Frontal cortex (tissue), 4 donors: ENCODE measurements at places on chromosomes 6 and 20. TPM values are rescaled to one million over a fixed set of nuclear protein-coding genes. Genes with fewer than 3 reads are reported as not detected.

The SLC32A1 gene
- total RNA-seq, result 7.7 TPM

The DNAH8 gene
- under 0.01 TPM for total RNA-seq

The KIAA0408 gene
- 107 TPM for total RNA-seq

The BPI gene
- total RNA-seq, result under 0.01 TPM

The FAM83C gene
- total RNA-seq, result not detected

The OR2H1 gene
- total RNA-seq, result under 0.01 TPM

The ZSWIM3 gene
- total RNA-seq, result 13.9 TPM

The CST2 gene
- total RNA-seq, result not detected

The TGM2 gene
- 3.3 TPM for total RNA-seq

The RAD21L1 gene
- under 0.01 TPM for total RNA-seq

GRCh38 chr20:64230461-64231145 lies 24.9 kb upstream of the PCMTD2 start:
- DNase-seq, result no peak

DNA sequence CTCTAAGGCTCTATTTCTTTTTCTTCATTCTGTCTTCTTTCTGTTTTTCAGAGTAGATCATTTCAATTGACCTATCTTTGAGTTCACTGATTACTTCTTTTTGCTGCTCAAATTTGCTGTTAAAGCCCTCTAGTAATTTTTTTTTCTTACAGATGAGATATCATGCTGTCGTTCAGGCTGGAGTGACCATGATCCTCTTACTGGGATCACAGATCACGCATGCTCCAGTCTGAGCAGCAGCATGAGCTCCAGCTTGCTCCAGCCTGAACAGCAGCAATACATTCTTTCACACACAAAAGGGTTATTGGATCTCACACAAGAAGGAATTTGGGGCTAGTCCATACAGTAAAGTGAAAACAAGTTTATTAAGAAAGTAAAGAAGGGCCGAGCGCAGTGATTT lies 12.3 kb upstream of the TRIM38 start:
- no peak for DNase-seq

GRCh38 chr6:157974341-157974894 lies 7.2 kb upstream of the SYNJ2 start:
- no peak for DNase-seq

GRCh38 chr20:47392015-47392720 lies 35.7 kb upstream of the ZMYND8 start:
- no peak for DNase-seq

DNA sequence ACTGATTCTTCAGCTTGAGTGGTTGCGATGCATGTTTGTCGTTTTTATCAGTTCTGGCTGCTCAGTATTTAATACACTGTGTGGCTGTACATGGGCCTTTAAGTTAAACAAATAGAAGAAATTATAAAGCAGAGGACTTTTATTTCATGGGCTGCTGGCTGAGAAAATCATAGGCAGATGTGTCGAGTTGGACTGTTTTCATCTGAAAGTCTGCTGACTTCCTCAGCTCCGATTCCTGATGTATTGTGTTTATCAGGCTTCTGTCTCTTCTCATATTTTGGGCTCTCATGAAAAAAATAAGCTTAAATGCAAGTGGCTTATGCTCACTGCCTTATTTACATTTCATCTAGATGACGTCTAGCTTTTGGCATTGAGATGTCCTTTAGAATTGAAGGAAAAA lies 129.5 kb upstream of the GGTLC1 start:
- DNase-seq, result no peak

- DNase-seq, result no peak
Observed at GRCh38 chr6:12010635-12011275, 1.4 kb upstream of the HIVEP1 start.

DNA sequence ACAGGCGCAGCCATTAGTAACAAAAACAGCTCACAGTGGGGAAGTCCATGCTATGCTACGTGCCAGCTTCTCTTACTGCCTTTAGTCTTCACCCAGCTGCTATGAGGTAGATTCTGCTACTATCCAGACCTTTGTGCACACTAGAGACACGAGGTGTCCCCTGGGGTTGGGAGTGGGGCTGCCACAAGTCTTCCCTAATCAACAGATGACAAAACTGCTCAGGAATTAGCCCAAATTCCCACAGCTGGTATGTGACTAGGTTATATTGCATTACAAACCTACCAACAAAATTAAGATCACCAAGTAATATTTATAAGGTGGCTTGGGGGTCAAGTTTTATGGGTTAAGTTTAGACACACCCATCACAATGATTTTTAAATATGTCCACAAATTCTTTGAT lies 63.3 kb downstream of the PSMB1 start:
- DNase-seq, result no peak

GRCh38 chr6:137095651-137096238 lies 51.0 kb upstream of the IL20RA start:
- no peak for DNase-seq

- no peak for DNase-seq
Observed at GRCh38 chr6:38355519-38355918, 284.2 kb downstream of the BTBD9 start.

DNA sequence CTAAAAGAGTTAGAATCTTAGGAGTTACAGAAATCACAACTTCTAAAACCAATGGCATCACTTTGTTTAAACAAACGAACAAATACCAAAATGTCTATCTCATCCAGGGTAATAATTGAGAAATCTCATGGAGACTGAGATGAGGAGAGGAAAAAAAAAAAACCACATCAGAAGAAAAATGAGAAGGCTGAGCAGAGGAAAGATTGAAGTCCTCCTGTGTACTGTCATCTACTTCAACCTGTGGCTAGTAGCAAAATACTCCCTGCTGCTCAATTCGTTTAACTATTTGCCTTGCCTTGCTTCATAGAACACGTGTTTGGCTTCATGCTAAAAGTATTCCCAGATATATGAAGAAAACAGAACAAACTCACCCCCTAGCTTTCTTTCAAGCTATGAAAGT lies 143.7 kb downstream of the PDE10A start:
- no peak for DNase-seq

GRCh38 chr6:163655217-163656121 lies 241.0 kb downstream of the QKI start:
- DNase-seq, result no peak

DNA sequence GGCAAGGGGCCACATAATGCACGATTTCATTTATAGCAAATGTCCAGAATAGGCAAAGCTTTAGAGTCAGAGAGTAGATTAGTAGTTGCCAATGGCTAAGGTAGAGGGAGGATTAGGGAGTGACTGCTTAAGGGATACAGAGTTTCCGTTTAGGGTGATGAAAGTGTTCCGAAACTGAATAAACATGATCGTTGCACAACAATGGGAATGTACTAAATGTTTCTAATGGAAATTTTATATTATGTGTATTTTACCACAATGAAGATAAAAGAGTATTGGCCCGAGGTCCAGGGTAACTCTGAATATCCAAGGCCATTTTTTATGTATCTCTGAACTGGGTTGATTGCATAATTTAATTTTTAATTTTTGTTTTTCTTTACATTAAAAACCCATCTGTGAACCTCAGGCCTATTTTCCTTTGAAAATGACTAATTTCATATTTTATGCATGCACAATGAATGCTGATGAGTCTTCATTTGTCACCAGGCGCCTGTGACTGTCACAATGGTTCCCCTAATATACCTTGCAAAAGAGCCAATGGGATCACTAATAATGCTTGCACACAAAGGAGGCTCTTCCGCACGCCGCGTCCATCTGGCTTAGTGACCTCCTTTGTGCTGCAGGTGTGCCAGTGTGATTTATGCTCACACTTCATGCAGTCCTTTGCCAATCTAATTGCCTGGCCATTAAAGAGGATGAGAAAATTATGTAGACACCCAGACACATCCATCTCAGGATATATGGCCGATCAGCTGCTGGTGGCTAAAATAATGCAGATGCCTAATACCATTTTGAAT lies 612.5 kb downstream of the CDH26 start:
- no peak for DNase-seq

- no peak for DNase-seq
Observed at GRCh38 chr20:21681922-21682318, 23.5 kb upstream of the PAX1 start.

- no peak for DNase-seq
Observed at GRCh38 chr6:126682440-126682839, 342.5 kb downstream of the CENPW start.
